ENCODE measurements at places on chromosomes 5 and 9.

GRCh38 chr5:140174014-140174413, 974 bp upstream of the CYSTM1 start:
- no peak for DNase-seq

GRCh38 chr5:158921441-158922262, 178.1 kb downstream of the EBF1 start:
- DNase-seq: no peak

DNA sequence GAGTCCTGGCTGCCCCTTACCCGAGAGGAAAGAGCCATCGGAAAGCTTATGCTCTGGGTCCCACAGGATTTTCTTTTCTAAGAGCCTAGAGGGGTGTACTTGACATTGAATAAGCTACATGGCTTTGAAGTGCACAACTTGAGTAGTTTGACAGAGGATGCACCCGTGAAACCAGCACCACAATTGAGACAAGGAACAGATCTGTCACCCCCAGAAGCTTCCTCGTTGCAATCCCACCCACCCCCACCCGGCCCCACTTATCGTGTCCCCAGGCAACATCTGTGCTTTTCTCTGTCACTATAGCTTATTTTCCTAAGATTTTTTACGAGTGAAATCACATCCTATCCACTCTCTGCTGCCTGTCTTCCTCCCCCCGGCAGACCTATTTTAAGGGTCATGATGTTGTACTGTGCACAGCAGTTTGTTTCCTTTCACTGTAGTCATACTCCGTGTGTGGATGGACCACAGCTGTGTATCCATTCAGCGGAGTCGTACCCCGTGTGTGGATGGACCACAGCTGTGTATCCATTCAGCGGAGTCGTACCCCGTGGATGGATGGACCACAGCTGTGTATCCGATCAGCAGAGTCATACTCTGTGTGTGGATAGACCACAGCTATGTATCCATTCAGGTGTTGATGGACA, 8.8 kb upstream of the FCN2 start:
- DNase-seq: no peak

GRCh38 chr5:42436051-42436450, 12.8 kb downstream of the GHR start:
- DNase-seq: no peak

DNA sequence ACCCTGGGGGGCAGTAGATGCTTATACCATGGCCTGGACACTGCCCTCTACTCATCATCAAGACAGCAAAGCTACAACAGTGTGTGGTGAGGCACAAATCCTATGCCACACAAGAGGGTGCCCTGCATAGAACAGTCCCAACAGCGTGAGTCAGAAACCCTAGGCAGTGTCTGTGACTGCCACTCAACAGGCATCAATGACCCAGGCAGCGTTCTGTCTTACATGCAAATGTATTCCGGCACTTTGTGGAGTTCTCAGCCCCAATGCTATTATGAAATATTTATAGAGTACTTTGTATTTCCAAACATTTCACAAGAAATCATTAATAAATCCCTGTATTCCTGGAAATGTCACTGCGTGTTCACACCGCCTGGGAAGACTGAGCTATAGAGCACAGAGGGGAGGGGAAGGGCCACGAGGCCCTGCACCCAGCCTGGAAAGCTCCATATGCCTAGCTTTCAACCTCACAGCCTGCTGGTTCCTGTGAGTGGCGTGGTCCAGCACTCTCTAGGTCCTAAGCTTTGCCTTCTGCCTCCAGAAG, 77.7 kb downstream of the NIPSNAP3B start:
- no peak for DNase-seq

DNA sequence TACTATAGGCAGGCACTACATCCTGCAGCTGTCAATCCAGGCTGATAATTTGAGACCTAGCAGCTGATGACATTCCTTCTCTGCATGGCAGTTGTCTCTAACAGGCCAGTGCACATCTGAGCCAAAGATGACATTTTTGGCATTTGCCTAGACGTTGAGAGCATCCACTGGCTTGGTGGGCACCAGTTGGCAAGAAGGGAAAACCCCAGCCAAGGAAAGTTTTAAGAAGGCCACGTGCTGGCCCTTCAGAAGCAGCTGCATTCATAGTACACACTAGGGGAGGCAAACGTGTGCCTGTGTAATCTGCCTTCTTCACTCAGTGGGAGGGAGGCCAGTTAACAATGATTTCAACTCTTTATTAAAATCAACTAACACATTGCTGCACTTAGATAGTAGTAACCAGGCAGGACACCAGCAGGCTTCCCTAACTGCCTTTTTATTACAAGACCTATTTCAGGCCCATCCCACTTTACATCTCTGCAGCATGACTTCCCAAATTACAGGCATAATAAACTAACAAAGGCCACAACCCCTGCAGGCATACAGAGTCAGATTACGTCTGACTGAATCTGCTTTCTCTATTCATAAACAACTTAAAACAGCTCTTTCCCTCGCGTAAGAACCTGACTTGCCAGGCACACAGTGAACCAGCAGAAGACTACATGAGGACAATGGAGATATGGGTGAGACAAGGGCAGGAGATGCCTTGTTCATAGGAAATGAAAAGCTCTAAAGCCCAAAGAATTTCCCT, 576.3 kb downstream of the PDE4D start:
- DNase-seq: no peak

DNA sequence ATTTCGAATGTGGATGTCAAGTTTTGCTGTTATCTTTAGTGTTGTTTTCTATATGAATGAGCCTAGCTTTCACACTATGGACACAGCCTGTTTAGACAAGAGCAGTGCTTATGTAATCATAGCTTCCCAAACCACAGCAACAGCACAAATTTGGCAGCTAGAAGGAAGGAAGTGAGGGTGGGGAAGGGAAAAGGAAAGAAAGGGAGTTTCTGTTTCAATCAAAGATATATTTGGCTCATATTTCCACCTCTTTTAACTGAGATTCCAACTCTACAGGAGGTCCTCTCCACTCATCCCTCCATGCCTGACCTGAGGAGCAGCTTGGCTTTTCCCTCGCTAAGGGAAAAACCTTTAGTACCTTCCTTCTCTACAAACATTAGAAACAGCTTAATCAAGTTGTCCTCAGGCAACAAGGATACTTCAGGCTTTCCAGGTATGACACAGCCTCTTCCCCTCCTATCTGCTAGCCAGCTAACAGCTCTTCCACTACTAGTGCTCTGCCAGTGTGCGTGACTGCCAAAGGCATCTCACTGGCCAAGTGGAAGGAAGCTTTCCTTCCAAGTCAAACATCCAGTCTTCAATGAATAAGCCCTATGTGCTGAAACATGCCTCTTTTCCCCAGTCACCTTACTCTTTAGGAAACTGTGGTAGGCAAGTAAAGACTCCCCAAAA, 268.6 kb upstream of the PTGER4 start:
- no peak for DNase-seq

DNA sequence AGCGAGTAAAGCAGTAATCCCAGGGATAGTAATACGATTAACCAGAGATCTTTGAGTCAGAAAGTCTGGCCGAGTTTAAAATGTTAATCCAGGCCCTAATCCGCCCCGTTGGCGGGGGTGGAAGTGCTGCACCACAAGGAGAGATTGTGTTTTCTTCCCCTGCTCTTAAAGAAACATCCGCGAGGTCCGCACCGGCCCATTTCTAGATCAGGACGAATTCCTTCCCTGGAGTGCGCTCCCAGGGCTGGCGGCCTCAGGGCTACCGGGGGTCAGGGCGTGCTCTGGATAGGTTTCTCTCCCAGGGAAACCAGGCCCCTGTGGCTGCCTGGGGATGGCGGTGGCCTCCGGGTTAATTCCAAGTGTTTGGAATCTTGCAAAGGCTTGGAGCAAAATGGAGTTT, 9.3 kb upstream of the NEUROG1 start:
- no peak for DNase-seq

DNA sequence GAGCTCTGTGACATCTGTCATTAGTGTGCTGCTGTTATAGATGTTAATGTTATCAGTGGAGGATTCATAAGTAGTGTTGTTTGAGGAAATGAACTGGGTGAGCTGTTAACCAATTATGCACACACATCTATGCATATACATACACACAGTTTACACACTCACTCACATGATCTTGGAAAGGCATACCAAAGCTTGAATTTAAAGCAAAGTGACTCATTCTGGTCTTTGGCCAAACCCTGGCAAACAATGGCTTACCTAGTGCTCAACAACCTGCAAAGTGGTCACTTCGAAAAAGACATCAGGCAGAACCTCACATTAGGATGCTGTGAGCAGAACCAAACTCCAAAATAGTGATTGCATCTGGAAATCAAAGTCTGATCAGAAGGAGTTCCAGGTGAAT, 1037.3 kb upstream of the CDH6 start:
- no peak for DNase-seq

DNA sequence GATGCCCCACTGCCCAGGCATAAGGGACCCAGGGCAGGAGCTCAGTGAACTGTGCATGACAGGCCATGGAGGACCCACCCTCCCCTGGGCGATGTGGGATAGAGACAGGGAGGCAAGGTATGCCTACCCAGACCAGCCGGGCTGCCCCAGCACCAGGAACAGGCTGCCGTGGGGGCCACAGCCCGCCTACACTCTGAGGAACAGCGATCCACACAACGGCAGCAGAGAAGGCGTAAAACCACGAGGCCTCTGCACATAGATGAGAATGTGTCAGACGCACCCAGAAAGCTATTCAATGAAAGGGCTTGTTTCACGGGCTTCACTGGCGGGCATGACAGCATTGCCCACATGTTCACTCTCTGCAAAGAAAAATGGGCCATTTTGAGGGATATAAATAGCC, 49.5 kb downstream of the SEMA4D start:
- DNase-seq: no peak

DNA sequence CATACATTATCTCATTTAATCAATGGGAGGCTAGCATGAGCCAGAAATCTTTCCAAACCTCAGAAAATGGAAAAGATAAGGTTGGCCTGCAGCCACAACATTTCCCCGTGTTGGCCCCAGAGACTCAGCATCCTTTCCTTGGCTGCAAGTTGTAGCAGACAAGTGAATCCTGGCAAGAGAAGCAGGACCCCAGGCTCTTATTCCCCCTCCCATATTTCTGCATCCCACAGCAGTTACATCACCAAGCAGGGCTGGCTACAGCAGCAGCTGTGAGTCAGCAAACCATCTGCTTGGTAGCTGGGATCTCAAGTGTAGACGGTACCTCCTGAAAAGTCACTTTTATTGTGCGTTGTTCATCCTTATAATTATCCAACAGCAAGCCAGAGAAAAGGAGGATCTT, 212.4 kb downstream of the GNA14 start:
- DNase-seq: no peak

DNA sequence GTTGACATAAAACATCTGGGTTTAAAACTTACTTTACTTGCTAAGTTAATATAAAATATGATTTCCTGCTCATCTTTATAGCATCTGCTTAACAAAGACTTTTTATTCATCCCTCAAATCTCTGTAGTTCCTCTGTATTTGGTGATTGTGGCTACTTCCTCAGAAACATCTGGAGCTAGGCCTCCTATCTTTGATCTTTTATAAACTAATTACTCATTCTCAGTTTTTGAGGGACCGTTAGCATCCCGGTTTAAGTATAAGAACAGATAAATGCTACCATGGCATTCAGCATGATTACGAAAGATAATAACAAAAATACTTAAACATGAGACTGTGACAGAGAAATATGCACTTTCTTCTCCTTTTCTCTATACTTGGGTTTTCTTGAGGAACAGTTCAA, 85.3 kb downstream of the SLC38A9 start:
- DNase-seq: no peak

DNA sequence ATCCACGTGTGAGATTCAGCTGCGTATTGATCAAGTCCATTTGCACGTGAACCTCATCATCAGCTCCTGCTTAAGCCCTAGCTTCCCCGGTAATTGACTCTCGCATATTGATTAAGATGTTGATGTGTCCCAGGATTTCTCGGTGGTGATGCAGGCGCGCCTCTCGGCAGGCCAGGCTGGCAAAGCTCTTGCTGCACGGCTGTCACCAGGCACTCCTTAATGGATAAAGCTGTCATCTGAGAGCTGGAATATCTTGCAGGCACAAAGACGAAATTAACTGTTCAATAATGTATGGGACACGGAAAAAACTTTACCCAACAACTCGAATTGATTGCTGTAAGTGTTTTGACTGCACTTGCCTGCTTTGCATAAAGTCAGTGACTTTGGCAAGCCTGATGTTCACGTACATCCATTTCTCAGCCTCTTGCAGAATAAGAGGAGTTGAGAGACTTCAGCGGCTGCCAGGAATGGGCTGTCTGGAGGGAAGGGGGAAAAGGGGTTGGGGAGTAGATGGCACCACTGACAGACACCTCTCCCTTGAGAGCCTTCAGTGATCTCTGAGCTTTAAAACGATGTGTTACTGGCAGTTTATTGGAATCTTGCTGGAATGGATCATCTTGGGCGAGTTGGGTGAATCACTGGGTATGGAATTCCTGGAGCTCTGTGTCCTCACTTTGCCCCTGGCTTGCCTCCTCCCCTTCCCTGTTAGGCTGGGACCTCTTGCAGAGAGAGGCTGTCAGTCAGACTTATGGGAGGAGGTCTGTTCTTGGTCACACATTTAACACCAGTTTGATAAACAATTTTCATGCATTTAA, 650.3 kb downstream of the CCDC171 start:
- DNase-seq: peak; percentile 33

- no peak for DNase-seq
Observed at GRCh38 chr9:135969064-135969683, 8.0 kb upstream of the UBAC1 start.

DNA sequence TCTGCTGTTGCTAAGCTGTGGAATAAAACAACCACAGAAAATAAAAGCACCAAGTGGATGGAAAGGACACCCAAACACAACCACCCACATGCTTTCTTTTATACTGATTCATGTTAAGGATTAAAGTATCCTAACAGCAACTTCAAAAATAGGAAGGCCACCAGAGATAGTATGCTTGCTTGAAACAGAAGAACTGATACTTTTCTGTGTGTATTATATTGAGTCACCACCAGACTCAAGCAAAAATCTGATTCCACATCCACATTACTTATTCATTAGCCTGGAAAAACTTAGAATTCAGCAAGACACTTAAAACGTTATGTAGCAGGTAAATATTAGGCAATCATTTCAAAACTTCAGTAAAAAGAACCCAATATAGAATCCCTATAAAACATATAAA, 52.3 kb downstream of the ZDHHC21 start:
- DNase-seq: no peak

- no peak for DNase-seq
Observed at GRCh38 chr9:108417726-108418125, 438.1 kb downstream of the ACTL7B start.

DNA sequence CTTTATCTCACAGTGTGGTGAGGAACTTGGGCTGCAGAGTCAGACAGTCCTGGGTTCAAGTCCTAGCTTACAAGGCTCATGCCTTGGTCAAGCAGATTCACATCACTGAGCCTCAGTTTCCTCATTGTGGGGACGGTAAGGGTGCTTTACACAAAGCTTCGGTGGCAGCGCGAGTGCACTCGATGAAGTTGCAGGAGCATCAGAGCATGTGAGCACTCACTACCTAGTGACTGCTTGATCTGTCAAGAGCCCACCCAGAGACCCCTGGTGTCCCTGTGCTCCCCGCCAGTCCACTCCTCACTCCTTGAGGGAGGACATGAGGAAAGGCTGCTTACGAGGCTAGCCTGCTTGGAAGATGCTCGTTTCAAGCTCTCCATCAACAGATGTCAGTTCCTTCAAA, 56.2 kb upstream of the GARNL3 start:
- no peak for DNase-seq

- DNase-seq: no peak
Observed at GRCh38 chr5:57499262-57500050, 16.8 kb upstream of the ACTBL2 start.

Data from NCI-H526 treated with DMSO at 0.1 percent for 48 hours (cell line).